ENCODE measurements at places on chromosomes 2 and 18.

DNA sequence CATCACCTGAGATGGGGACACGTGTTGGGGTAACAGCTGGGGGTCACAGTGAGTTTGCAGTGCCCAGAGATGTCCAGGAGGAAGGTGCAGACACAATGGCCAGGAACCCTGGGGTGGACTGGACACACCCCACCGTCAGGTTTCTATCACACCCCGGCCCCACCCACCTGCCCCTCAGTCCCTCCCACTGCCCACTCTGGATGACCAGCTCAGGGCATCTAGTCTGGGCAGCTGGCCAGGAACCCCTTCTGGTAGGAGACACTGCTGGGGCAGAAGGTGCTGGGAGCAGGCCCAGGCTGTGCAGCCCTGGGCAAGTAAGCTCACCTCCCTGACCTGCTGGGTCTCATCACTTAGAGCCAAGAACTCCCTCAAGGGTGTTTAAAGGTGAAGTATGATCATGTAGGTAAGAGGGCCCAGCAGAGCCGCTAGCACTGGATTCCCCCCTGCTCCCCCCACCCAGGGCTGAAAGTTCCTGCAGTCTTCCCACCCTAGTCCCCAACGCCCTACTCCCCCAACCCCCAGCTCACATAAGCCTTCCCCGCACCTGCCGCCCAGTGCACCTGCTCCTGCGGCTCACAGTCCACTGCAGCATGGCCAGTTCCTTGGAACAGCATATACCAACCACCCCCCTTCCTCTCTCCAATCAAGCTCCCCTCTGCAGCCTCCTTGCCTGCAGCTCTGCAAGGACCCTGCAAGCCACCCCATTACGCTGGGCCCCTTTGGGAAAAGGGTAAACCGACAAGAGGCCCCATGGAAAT, 17.3 kb downstream of the BIN1 start:
- DNase-seq: no peak

DNA sequence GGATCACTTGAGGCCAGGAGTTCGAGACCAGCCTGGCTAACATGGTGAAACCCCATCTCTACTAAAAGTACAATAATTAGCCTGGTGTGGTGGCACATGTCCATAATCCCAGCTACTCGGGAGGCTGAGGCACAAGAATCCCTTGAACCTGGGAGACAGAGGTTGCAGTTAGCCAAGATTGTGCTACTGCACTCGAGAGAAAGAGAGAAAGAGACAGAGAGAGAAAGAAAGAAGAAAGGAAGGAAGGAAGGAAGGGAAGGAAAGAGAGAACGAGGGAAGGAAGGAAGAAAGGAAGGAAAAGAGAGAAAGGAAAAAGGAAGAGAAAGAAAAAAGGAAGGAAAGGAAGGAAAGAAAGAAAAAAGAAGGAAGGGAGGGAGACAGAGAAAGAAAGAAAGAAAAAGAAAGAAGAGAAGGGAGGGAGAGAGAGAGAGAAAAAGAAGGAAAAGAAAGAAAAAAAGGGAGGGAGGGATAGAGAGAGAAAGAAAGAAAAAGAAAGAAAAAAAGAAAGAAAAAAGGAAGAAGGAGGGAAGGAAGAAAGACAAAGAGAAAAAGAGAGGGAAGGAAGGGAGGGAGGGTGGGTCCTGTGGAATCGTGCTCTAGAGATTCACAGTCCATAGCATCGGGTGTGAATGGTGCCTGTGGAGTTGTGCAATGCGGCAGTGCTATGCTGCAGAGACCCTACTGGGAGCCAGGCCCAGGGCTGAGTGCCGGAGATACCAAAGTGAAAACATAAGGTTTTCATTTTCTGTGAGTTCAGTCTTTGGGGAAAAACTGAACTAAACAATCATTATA, 4.6 kb upstream of the SDC1 start:
- no peak for DNase-seq

DNA sequence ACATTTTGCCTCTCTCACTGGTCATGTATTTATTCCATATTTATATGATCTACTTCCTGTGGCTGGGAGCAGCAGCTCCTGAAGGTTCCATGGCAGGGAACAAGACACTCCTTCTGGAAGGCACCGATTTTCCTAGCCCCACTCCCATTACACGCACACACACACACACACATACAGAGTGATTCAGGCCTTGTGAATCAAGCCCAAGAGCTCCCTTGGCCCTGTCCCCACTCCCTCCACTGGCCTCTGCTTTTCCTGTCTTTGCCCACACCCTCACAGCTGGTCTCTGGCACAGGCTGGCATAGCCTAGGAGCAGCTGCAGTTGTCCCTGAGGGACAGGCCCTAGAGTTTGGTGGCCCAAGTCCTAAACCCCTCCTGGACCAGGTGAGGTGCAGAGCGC, 201.7 kb downstream of the NAPG start:
- no peak for DNase-seq

GRCh38 chr2:180828756-180829155, 151.6 kb upstream of the UBE2E3 start:
- no peak for DNase-seq

- DNase-seq: no peak
These were observed 115.5 kb downstream of the COL6A3 start for GRCh38 chr2:237298151-237299118.

- DNase-seq: no peak
These were observed 313.3 kb downstream of the OSR1 start for GRCh38 chr2:19045151-19045550.

DNA sequence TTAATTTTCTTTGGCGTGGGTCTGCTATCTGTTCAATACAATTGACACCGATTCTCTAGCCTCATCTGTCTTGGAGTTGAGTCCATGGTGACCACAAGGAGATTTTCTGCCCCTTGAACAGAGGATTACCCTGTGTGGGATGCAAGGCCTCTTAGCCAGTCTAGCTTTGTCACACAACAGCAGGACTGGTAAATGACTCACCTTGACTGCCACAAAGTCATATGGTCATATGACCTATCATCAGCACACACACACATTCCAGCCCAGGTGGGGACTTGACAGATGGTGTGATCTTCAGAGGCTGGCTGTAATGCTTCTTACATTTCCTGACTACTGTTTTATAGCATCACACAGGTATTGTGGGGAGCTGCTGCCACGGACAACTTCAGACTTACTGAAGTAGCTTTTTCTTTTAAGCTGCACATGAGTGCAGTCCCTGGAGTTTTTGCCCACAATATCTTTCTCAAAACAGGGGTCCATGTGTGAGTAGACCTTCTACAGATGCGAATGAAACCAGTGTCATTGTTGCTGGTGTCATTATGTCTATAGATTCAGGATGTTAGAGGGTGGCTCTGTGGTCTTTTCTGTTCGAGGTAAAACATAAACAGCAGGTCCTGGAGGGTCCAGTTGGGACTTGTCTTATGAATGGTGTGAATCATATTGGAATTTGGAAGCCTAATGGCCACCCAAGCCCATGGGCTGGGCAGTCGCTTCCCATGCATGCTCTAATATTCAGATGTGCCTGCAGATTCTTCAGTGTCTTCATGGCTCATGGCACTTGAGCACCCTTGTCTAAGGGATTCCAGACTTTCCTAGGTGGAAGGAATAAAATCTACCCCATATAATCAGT, 18.6 kb upstream of the ACOXL start:
- no peak for DNase-seq

- no peak for DNase-seq
These were observed 9.3 kb upstream of the FHL2 start for GRCh38 chr2:105407946-105408743.

DNA sequence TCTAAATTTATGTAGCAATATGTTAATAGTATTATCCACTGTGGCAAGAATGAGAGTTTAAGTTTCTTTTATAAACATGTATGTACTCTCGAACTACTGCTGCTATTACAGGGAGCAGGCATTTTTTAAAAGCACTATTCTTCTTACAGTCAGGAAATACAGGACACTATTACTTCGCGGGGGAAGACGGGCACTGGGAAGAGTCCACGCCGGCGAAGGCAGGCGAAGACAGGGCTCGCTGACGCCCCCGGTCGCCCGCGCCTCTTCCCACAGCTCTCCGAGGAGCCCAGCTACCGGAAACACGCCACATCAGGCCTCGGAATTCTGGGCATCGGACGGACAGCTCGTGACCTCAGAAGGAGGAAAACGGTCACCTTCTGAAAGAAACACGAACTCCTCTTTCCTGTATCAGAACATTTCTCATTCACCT, 90.2 kb downstream of the FAM161A start:
- peak; percentile 2 for DNase-seq

DNA sequence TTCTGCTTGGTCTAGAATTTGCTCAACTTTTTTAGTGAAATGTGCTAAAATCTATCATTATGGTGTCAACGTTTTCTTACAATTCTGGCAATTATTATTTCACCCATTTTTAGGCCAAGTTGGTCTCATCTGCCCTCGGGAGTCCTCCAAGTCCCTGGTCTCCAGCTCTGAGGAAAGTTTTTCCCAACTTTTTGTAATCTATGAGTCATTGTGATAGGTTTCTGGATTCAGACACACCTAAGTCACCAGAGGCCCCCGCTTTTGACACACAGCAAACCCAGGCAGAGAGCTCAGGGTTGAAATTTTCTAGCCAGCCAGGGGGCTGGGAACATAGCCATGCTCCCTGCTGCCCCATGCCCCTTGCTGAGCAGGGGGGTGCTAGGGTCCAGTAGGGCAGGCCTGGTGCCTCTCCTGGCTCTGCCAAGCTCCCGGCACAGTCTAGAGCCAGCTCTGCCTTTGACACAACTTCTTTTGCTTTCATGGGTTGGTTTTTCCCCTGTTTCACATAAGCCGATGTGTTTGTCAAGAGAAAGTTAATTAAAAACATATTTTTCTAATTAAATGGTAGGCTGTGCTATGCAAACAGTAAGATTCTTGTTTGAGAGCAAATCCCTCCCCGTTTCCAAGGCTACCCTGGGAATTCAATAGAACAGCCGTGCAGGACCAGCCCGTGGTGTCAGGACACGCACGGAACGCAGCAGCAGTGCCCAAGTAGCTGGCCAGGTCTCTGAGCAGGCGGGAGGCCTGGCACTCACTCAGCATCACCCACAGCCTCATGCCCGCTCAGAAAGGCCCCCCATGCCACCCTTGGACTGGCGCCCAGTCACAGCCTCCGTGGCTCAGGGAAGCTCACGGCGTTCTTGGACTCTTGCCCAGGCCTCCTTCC, 25.5 kb upstream of the SNED1 start:
- no peak for DNase-seq

DNA sequence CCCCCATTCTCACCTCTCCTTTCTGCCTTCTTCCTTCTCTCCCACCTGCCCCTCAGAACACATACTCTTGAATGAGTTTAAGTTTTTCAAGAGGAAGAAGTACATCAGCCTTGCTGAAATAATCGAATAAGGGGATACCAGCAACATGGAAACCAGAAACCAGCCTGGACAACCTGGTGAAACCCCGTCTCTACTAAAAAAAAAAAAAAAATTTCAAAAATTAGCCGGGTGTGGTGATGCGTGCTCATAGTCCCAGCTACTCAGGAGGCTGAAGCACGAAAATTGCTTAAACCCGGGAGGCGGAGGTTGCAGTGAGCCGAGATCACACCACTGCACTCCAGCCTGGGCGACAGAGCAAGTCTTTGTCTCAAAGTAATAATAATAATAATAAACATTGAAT, 75.0 kb upstream of the SLC1A4 start:
- DNase-seq: no peak

DNA sequence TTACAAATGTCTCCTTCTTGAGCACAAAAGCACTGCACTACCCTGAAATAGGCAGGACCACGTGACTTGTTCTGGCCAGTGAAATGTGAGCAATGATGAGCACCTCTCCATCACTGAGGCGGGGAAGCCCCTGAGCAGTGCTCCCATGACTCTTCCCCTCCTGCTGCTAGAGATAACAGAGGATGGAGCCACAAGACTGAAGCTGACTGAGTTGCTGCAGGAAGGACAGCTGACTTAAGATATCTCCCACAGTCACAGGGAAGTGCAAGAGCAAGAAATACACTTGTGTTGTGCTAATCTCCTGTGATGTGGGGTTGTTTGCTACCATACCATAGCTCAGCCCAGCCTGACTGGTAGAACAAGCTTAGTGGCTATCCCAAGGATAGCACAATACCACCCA, 38.7 kb downstream of the STK39 start:
- DNase-seq: no peak

DNA sequence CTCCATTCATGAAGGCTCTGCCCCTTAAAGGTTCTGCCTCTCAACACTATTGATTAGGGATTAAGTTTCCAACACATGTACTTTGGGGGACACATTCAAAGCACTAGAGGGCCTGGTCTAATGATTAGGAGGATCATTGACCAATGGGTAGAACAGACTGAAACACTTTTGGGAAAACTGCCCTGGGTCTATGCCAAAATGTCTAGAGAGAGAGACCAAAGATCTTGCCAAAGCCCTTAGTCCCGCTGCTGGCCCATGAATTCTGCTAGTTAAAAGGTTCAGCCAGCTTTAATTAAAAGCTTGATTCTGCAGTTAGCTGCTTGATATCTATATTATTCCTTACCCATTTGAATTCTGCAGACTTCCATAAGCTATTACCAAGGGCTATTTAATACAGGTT, 613.2 kb downstream of the SLC4A3 start:
- DNase-seq: no peak

- DNase-seq: no peak
These were observed 20.1 kb downstream of the TPGS2 start for GRCh38 chr18:36808681-36809080.

DNA sequence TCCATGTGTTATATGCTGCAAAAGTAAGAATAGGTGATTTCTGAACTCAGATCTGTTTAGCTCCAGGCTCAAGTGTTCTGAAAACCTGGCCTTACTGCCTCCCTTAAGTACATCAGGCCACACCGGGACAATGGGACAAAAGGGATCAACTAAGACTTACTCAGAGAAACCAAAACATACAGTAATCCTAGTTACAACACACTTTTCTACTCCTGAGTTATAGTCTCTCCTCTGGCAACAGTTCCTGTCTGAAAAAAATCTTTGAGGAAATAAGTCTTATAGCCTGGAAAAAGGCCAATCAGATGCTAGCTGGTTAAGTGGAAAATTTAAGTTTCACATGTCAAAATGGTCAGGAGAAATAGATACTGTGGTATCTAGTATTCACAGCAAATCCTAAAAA, 5.6 kb downstream of the METTL5 start:
- DNase-seq: no peak

- no peak for DNase-seq
These were observed 239.0 kb downstream of the CCDC178 start for GRCh38 chr18:33201509-33201926.

DNA sequence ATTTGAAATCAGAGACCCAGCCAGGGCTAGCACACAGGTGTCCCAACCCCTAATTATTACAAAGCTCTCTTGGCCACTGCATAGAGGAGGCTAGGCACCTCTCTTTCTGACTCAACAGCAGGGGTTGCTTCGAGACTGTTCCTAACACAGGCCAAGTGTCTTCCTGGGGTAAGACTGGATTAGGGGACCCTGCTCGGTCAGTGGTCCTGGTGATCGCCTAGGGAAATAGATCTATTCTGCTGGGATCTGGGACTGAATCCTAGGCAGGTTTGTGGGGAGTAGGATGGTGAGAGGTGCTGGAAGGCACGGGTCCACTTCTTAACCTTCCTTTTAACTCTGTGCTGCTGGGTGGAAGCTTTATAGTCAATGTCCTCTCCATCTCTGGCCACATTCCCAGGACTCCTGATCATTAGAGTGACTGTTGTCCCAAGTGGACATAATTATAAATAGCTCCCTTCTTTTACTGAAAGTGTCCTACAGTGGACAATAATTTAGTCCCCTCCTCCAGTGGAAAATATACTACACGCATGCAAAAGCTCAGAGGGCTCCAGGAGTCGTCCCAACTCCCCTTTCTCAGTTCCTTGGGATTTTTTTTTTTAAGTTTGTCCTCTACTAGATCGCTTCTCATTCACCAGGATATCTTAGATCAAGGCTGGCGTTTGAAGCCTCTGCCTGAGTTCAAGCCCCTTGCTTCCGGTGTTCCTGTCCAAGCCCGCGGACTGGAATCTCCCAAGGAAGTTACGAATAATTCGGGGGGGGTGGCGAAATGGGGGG, 1.3 kb upstream of the TRIB2 start:
- DNase-seq: no peak

Measured in GM18507 (cell line).